ENCODE measurements at places on chromosomes 6 and 20.

DNA sequence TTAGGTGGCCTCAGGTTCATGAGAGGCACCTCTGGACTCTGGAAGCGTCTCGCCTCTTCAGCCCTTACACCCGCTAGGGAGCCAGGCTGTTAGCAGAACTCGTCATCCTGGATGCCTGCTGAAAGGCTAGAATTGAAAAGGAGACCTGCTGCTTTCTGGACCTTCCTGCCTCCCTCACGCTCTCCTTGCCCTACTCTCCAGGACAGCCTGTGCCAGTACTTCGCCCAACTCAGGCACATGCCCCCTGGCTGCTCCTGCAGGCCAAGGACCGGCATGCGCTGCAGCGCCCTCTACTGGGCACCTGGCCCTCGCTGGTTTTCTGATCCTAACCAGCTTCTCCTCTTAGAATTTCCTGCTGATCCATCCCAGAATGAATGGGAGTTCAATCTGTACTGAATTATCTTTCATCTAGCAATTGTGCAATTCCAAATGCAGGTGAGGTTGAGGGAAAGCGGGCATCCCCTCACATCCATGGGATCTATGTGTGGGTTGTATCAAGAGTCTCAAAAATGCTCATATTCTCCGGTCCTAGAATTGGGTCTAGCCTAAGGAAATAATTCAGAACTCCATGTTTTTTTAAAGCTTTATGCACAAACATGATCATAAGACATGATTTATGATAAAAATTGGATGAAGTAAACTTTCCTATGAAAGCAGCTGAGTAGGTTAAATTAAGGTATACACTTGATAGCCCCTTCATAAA is 78.0 kb downstream of the PTPN1 start:
- peak; percentile 54 for DNase-seq

- DNase-seq = no peak
Observed at GRCh38 chr6:27894839-27895762, 17.1 kb downstream of the OR2B2 start.

GRCh38 chr6:46628976-46629375 is 23.6 kb downstream of the CYP39A1 start:
- DNase-seq = no peak

DNA sequence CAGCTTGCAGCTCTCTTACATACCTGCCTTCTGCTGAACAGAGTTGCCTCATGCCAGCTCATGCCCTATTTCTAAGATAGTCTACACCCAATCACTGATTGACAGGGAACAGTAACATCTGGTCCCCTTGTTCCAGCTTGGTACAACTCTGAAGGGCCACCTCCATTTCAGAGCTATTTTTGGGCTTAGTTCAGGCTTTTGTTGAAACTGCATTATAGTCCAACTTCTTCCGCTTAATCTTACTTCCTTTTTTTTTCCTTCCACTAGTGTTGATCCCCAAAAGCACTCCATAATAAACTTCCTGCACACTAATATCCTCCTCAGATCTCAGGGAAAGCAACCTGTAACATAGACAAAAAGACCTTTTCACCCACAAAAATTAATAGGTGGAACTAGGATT is 65.7 kb upstream of the TNFRSF21 start:
- no peak for DNase-seq

DNA sequence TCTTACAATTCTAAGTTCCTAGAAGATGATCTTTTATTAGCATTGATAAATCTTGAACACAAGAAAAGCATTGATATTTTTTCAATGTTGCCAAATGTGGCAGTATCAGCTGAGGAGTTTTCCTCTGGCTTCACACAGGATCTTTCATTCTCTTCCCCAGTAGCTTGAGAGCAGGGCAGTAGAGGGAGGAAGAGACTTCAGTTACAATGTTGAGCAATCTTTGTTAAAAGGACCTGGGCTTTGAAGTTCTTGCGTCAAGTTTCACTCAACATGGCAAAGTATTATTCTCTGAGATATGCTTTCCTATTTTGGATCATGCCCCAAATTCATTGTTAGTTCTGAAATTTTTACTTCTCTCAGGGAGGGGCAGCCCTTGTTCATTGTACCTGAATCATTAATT is 238.0 kb downstream of the COL12A1 start:
- no peak for DNase-seq

DNA sequence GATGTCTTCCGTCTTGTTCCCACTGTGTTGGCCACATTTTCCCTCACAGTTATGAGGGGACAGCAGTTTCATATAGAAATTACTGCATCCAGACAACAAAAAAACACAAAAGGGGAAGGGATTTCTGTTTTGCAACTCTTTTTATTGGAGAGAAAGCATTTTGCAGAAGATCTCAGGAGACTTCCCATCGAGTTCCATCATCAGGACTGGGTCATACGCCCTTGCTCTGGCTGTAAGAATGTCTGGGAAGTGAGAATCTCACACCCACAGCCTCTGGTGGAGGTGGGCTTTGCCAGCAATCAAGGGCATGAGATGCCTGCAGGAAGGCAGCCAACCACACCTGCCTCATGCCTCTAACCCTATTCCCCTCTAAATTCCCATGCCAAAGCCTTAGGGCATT is 5.8 kb upstream of the IGF2R start:
- DNase-seq = no peak

- no peak for DNase-seq
Observed at GRCh38 chr6:33771146-33772081, 17.5 kb downstream of the LEMD2 start.

DNA sequence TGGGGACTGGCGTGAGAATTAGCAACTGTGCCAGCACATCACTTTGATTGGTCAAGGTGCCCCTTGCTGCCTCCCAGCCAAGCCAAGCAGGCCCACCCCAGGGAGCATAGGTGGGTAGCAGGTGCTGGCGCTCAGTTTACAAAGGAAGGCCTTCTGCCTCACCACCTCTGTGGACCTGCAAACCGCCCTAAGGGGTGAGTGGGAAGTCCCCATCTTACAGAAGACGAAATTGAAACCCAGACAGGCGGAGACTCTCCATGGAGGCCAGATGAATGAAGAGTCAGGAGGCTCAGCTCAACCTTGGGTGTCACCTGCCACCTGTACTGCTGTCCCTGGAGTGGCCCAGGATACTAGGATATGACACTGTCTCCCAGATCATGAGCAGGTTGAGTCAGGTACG is 21.5 kb upstream of the MAS1L start:
- DNase-seq = no peak

DNA sequence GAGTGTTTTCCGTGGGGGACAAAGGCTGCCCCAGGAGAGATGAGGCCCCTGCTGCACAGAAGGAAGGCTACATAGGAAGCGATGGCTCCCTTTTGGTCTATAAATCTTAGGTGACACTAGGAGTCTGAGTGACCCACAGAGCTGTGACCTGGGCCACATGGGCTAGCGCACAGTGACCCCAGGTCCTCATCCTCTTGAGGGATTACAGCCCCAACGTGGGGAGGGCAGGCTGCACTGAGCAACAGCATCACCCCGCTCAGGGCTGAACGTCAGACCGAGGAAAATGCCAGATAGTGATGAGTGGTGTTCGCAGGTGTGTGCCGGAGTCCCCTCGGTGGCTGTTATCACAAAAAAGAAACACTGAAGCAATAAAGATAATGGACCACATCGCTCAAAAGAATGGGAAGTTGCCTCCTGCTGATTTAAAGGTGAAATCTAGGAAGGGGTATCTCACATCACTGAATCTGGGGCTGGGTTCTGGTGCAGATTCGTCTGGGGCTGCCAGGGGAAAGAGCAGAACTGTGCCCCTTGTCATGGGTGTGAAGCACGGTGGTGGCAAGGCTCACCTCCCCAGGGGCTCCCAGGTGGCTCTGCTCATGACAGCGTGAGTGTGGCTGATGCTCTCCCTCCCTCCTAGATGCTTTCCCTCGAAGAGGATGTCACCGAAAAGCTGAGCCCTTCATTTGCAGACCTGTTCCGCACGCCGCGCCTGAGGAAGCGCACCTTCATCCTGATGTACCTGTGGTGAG is 14.5 kb downstream of the SLC22A1 start:
- no peak for DNase-seq

- DNase-seq = no peak
Observed at GRCh38 chr6:137761487-137761886, 105.6 kb upstream of the TNFAIP3 start.

DNA sequence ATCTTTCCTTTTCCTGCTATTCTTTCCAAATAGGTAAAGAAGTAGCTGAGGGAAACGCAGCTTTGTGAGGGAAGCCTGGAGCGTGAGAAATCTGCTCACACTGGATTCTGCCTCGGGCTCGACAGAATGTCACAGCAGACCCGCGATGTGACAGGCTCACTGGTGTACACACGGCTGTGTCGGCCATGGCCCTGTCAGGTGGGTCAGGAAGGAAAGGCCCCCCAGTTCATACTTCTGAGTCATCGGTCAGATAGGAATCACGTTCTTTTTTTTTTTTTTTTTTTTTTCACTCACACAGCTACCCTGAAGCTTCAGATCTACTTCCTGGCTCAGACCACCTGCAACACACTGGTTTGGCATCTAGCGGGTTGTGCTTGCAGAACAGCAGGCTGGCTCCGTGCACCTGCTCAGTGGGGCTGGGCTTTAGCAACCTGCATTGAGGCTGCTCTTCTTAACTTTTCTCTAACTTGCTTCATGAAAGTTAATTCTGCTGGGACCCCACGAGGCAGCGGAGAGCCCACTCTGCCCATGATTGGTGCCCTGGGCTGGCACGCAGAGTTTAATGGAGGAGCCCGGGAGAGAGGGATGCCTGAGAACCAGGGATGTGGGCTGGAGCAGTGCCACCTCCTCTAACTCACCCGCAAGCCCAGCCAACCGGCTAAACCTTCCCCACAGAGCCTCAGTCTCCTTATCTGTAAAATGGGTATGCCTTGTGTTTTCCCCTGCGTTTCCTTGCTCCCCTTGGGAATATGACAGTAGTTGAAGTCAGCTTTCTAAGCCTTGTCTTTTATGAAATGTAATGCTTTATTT is 61.5 kb upstream of the FNDC1 start:
- DNase-seq = no peak

GRCh38 chr6:82988930-82989351 is 76.7 kb downstream of the UBE3D start:
- DNase-seq = no peak

GRCh38 chr6:122063761-122064160 is 335.7 kb upstream of the HSF2 start:
- DNase-seq = no peak

- DNase-seq = no peak
Observed at GRCh38 chr6:159961528-159961927, 7.4 kb upstream of the IGF2R start.

DNA sequence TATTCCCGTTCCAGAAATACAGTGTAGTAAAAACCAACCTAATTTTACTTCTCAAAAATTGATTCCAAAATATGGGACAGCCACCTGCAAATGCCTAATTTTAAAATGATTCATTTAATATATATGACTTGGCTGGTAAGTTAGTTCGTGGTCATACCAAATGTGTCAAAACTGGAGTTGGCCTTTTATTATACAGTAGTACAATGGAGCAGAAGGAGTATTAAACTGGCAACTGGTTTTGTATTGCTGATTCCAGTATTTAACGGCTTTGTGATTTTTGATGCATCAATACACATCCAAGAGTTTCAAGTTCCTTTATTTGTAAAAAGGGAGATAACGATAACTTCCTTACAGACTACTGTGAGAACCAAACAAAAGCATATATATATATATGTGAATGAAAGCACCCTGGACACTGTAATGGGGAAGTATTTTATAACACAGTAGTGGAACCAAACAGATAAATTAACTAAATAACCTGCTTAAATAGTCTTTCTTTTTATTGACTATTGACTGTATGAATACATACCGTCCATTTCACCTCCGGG is 24.8 kb downstream of the SAMHD1 start:
- DNase-seq = no peak

- DNase-seq = no peak
Observed at GRCh38 chr20:37380864-37381579, 35.1 kb downstream of the SRC start.

DNA sequence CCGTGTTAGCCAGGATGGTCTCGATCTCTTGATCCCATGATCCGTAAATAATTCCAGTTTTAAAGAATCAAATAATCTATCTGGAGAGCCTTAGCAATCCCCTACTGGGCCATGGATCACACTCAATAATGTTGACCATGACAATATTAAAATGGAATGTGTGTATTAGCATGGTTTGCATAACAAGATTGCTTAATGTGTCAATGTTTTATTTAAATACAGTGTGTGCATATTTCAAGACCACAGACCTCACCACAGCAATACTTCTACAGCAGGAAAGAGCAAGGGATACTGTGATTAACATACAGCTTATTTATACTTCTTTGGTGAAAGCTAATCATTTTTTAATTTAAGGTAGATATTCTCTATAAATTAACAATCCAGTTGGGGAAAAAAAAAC is 470.4 kb downstream of the TFAP2B start:
- DNase-seq = no peak

- no peak for DNase-seq
Observed at GRCh38 chr6:128532827-128533226, 12.4 kb upstream of the PTPRK start.

DNA sequence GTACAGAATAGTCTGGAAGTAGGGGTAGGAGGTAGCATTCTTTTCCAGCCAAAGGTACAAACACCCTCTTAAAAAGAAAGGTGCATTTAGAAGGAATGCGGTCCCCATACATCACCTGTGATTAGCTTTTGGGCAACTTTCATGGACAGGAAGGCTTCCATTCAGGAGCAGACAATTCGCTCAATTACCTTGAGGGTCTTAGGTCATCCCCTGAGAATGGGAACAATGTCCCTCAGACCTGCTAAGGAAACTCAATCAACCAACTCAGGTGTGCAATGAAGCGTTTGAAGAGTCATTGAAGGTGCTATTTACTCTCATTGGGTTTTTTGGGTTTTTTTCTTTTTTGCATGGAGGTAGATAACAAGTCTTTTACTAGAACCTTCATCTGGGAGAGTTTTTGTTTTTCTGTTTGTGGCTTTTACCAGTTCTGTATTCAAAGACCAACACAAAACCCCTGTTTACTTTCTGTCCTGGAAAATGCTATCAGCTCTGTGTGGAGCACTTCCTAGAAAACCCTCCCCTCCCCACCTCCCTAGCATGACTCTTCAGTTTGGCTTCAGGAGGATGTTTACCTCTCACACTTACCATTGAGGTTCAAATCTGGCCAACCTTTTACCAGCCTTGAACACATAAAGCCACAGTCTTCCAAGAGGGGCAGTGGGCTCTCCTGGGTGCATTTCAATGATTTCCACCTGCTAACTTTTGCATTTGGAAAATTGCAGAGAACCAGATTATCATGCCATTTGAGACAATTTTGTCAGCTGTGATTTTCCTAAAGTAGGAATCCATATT is 271.2 kb upstream of the PRDM1 start:
- DNase-seq = no peak

DNA sequence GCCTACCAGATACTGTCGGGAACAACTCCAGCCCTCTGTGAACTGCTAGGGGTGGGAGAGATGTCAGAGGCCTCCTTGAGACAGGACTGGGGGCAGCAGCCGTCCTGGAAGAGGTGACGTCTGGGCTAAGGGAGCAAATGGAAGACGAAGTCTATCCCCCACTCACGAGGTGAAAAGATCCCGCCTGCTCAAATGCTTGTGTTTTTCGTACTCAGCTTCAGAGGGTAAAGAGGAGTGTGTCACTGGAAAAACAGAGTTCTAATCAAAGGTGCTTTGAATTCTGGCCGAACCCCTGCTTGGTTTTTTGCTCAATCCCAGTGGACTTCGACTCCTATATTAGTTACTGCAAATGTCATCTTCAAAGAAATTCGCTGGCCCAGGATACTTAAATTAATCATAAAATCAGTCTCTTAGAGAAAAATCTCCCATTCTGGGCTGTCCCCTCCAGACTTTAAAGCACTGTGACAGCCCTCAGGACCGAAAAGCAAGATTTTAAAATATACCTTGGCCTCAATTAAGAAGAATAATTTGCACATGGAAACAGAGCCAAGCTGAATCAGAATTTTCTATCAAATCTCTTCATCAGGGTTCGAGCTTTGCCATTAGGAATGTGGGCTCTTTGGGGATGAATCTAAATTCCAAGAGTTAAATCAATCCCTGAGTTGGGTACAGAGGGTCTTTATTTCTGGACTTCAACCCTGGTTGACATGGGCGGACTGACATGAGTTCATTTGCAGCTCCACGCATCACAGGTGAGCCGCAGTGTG is 61.8 kb upstream of the AFDN start:
- no peak for DNase-seq
